ENCODE measurements at places on chromosomes 2 and 18.

DNA sequence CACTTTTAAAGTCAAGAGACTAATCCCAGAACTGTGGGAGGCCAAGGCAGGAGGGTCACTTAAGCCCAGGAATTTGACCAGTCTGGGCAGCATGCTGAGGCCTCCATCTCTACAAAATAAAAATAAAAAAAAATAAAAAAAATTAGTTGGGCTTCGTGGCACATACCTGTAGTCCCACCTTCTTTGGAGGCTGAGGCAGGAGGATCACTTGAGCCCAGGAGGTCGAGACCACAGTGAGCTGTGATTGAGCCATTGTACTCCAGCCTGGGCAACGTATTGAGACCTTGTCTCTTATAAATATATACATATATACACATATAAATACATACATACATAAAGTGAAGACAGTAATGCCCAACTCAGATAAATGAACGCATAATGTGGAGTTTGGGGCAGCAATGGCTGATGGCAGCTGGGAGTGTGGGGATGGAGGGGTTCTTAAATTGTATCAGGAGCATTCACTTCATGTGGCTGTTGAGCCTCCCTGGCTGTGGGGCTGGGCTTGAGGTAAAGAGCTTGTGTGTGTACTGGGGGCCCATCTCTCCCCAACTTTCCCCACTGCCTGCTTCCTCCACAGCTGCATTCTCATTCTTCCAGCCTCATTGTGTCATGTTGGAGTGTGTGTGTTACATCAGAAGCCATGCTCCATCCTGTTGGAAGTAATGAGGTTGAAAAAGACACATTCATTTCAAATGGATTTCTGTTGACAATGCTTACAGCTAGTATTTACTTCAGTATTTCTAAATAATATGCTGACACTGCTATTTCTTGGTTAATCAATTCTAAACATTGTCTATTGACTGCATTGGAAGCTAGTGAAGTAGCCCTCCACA lies 96.5 kb upstream of the HS6ST1 start:
- no peak for DNase-seq

DNA sequence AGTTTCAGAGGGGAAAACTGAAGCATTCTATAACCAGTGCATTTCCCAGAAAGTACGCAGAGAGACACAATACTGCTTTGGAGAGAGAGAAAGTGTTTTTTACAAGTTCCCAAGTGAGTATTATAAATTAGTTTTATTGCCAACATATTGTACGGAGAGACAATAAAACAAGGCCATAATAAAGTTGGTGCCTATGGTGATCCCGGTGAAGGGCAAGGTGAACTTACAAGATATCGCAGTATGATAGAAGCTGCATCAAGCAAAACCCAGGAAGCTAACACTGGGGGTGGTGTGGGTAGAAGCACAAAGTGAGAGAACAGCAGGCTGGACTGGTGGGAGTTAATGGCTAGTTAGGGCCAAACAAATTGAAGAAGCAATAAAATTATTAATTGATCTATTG lies 7.5 kb downstream of the TMSB10 start:
- DNase-seq, result no peak

GRCh38 chr2:241540771-241541561 lies 17.6 kb upstream of the BOK start:
- peak; percentile 56 for DNase-seq

DNA sequence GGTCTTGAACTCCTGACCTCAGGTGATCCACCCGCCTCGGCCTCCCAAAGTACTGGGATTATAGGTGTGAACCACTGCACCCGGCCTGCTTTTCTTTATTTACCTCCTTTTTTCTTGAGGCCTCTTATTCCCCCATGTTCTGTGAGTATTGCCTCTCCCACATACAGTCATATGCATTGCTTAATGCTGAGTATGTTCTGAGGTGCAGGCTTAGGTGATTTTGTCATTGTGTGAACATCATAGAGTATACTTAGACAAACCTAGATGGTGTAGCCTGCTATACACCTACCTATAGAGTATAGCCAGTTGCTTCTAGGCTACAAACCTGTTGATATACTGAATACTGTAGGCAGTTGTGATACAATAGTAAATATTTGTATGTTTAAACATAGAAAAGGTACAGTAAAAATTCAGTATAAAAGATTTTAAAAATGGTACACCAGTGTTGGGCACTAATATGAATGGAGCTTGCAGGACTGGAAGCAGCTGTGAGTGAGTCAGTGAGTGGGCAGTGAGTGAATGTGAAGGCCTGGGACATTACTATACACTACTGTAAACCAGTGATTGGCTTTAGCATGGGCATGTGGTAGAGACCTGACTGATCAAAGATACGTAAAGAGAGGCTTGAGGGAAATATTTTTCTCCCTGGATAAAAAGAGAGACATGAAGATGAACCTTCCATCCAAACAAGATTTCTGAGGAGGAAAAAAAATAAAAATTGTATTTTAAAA lies 17.6 kb downstream of the SLC39A10 start:
- no peak for DNase-seq

- DNase-seq, result peak; percentile 67
Measured at GRCh38 chr2:189581354-189582139, 961 bp upstream of the SLC40A1 start.

- DNase-seq, result no peak
Measured at GRCh38 chr2:120134263-120134662, 88.9 kb downstream of the TMEM185B start.

- DNase-seq, result no peak
Measured at GRCh38 chr2:72148003-72148836, 558 bp upstream of the CYP26B1 start.

DNA sequence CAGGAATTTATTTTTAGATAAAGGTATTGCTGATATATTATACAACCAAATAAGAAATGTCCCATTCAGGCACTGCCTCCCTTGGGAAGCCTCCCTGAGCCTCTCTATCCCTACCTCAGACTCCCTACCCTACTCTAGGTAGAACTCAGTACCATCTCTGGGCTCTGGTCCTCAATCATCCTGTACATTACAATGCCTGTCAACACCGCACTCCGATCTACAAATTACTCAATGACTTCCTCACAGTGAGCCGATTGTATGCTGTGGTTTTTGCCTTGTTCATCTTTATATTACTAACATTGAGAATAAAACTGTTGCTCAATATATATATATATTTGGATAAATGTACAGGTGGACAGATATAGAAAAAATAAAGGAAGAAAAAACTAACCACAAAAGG lies 207.5 kb downstream of the STK39 start:
- no peak for DNase-seq

GRCh38 chr2:8552293-8552801 lies 129.5 kb upstream of the ID2 start:
- no peak for DNase-seq

GRCh38 chr2:2530334-2530733 lies 199.3 kb upstream of the MYT1L start:
- DNase-seq, result no peak

- DNase-seq, result no peak
Measured at GRCh38 chr2:227706859-227707258, 11.0 kb downstream of the SLC19A3 start.

DNA sequence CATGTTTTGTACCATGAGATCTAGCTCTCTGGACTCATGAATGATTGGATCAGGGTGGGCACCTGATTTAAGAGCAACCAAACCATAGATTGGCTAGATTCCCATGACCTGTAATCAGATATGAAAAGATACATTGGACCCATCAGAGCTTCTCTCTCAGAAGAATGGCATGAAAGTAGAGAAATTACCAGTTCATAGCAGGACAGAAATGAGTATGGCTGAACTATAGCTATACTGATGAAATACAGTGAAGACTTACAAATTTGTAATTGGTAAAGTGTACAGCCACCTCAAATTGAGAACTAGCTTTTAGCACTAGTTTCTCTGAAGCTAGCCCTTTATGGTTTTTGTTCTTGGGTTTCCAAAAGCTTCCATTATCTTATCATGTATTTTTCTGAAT lies 19.0 kb upstream of the EML4 start:
- DNase-seq, result no peak

- no peak for DNase-seq
Measured at GRCh38 chr2:49801898-49802450, 647.7 kb upstream of the FSHR start.

DNA sequence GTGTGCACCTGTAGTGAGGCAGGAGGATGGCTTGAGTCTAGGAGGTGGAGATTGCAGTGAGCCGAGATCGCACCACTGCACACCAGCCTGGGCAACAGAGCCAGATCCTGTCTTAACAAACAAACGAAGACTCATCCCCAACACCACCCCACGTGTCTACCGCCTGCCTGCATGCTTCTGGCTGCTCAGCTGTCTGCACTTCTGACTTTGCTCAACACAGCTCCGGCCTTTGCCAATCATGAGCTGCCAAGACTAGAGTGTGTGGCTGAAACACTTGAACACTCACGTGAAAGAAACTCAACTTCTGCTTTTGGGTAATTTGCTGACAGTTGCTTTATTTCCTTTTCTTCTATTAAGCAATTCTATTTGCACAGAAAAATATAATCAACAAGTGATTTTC lies 32.1 kb upstream of the SP3 start:
- DNase-seq, result peak; percentile 95

DNA sequence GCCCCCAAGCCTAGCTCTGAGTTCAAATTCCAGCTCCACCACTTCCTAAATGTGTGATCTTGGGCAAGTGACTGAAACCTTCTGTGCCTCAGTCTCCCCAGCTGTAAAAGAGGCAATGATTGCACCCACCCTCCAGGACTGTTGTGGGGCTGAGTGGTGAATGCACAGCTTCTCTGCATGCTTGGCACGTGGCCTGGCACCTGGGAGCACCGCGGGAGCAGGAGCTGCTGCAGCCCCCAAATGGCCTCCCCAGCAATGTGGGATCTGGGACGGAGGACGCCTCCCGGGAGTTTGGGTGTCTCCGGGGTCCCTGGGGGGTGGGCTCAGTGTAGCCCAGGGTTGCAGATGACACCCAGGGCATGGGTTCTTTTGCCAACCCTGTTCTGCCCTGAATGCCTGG lies 1.6 kb downstream of the KLHL30 start:
- DNase-seq, result no peak

DNA sequence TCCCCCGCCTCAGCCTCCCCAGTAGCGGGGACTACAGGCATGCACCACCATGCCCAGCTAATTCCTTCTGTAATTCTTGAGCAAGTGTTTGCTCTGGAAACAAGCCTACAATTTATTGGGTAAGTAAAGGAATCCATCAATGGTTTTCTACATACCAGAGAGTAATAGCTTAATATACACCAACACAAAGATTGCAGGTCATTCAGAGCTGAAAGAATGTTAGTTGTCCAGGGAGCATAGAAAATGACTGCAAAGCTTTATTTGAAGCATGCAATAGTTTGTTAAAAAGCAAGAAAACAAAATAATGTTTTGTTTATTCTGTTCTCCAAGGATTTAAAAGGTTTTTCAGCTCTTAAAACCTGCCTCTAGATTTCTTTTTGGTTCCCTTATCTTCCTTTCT lies 5.6 kb downstream of the IDH1 start:
- no peak for DNase-seq

- DNase-seq, result no peak
Measured at GRCh38 chr2:159879051-159879604, 81.1 kb upstream of the CD302 start.

- no peak for DNase-seq
Measured at GRCh38 chr2:225100269-225100668, 58.0 kb upstream of the DOCK10 start.

DNA sequence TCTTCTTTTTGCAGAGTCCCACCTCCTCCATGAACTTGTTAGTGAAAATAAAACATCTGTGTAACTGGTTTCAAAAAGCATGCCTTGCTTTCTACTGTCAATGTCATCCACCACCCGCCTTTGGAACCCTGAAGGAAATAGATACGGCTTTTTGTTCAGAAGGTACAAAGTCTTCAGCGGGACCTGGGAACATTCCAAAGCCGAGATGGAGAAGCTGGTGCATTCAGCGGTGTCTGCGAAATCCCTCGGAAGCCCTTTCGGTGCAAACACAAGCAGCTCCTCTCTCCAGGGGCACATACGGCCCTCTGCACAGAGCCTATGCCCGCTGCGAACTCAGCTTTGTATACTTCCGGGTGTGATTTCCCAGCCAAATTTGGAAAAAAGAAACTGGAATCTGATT lies 555.8 kb upstream of the SALL3 start:
- DNase-seq, result no peak

GRCh38 chr2:221715523-221716247 lies 143.6 kb upstream of the EPHA4 start:
- DNase-seq, result no peak

DNA sequence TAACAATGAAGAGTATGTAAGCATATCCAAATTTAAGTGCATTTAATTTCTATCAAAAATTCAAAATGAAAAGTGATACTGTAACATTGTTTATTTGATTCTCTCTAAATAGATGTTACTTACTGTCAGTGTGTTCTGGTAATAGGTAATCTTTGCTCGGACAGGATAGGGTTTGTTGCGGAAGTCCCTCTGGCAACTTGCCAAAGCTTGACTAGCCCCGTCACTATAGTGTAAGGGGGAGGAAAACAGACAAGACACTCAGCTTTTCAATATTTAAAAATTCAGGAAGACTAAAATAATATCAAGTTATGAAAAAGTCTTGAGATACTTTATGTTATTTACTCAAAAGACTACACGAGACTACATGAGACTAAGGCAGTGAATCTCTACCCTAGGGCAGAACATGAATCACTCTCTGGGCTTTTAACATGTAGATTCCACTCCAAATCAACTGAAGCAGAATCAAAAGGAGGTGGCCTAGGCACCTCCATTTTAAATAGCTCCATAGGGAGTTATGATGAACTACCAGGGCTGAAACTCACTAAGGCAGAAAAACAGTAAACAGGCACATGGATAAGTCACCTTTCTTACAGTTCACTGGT lies 5.9 kb downstream of the LMAN1 start:
- DNase-seq, result no peak

- no peak for DNase-seq
Measured at GRCh38 chr2:120589771-120590608, 145.7 kb upstream of the GLI2 start.

DNA sequence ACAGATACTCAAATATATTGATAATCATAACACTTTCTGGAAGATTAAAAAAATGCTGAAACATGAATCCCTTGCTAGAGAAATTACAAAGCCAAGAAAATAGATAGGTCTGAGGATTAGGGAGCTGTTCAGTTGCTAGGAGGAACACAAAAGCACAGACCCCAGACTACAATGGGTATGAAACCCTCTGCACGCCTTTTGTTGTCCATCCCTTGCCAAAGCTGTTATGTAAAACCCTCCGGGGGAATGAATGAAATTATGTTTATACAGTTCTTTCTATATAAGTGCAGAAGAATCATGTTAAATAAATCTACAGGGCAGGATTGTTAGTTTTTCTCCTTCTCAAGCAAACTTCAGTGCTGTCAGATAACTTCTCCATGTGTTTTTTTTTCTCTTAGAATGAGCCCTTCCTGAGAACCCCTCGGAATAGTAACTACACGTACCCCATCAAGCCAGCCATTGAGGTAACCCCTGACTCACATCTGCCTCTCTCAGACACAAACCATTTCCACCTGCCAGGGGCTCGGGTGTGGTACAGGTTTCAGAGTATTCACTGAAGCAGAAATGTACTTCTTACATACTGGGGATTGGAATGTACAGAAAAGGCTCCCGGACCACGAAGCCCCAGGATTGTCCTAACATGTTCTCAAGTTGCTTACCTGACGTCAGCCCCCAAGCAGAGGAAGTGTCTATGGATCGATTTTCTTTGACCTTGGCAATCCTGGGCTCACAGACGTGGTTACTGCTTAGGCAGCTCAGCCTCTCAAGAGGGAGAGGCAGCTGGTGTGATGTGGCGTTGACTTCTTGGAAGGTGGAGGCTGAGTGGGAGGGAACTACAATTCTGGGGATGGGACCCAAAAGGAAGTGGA lies 118.0 kb downstream of the PLB1 start:
- no peak for DNase-seq
